ENCODE measurements at places on chromosomes 11 and 22.

DNA sequence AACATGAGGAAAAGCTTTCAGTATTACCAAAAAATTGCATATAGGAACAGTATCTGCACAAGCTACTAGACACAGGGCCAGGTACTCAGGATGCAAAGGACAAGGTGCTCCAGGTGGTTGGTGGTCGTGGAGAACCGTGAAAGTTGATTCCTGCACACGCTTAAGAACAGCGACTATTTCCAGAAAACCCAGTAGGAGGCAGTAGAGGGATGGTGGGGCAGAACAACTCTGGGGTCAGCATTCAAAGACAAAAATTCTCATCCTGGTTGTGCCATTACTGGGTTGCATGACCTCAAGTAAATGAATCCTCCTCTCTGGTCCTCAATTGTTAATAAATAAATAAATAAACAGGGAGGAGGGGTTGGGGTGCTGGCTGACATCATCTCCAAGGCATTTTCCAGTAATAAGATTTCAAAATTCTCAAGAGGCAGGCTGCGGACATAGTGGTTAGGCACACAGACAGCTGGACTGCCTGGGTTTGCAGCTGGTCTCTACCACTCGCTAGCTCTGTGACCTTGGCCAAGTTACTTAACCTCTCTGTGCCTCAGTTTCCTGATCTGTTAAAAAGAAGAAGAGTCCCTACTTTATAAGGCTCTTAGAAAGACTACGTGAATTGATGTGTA lies 89.6 kb downstream of the ISX start:
- DNase-seq, result no peak

- no peak for DNase-seq
Observed at GRCh38 chr22:32777987-32778386, 23.5 kb upstream of the TIMP3 start.

DNA sequence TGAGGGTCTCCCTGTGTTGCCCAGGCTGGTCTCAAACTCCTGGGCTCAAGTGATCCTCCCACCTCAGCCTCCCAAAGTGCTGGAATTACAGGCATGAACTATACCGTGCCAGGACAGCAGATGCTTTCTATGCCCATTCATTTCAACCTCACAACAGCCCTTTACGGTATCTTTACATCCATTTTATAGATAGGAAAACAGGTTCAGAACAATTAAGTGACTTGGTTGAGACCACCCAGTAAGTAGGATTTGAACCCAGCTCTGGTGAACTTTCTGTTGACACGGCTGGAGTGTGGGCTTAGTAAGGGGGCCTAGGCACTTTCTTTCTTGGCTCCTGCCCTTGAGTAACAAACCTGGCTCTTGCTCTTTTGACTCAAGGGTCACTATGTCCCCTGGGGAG lies 25.7 kb downstream of the TEF start:
- DNase-seq, result no peak

DNA sequence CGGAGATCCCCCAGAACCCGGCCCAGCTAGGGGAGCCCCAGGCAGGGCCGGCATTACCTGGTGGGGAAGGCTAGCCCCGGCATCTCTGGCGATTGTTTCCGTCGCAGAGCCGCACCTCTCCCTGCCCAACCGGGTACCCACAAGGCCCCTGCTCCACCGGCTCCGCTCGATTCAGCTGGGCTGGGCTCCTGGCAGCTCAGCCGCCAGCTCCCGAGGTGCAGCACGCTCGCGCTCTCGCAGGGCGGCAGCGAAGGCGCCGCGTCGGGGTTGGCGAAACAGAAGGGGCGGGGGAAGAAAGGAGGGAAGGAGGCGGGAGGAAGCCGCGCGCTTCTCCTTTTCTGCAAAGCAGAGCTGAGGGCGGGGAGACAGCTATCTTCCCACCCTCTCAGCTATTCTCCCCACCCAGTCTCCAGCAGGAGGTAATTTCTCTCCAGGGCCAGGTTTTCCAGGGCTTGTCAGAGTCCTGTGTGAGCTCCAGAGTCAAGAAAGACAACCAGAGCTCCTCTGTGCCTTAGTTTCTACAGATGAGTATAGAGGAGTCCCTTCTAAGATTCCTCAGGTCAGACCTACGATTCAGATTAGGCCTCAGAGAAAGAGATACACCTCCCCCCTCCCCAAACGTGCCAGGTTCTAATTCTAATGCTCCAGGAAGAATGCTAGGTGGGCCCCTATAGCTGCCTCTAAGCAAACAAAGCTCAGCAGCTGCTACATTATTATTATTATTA lies 62.0 kb downstream of the PAK1 start:
- DNase-seq, result peak; percentile 59

DNA sequence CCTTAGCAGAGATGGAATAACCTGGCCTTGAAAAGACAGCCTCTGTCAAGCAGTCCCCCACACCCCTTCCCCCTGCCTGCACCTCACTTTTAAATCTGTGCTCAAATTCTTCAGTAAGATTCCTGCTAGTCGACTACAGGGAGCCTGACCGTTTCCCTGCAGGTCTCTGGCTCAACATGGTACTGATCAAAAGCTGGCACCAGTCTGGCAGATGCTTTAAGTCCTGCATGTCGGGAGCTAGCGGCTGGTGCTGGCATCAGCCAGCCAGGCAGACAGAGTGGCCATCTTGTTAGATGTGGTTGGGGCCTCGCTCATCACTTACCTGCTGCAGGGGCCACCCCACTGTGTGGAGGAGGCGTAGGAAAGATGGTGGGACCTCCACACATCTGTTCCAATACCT lies 204.4 kb upstream of the SORL1-AS1 start:
- no peak for DNase-seq

GRCh38 chr11:14813516-14813915 lies 78.5 kb downstream of the CYP2R1 start:
- DNase-seq, result no peak

DNA sequence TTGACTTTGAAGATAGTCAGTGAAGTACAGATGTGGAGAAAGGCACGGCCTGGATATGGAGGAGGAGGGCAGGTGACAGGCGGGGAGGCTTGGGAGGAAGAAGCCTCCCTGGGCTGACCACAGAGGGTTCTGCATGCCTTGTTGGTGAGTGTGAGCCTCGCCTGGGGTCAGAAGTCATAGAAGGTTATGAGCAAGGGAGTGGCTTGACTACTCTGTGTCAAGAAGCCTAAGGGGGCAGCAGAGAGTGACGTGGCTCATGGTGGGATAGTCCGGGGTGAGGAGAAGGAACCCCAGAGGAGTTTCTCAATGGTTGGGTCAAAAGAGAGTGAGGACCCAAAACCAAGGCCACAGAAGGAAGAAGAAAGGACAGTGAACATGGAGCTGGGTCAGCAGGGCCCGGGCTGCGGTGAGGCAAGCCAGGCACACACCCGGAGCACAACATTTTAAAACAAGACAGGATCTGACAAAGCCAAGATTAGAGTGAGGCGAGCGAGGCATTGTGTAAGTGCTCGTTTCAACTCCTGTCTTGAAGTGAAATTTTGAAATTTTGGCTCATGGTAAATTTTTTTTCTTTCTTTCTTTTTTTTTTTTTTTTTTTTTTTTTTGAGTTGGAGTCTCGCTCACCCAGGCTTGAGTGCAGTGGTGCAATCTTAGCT lies 31.9 kb downstream of the PDGFB start:
- no peak for DNase-seq

DNA sequence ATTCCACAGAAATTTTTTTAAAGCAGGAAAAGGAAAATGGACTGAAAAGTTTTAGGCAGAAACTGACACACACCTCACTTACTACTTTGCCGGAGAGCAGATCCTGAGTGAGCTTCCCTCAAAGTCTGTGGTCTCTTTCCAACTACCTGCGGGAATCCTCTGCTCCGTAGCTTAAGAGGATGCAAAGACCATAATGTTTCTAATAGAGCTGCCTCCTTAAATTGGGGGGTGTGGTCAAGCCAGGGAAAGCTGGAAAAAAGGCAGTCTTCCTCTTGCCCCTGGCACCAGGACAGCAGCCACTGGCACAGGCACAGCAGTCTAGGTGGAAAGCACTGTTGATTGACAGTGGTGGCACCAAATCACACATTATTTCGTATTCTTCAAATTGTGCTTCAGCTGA lies at the start of gene ETS1:
TSS of gene ETS1 (minus strand) at position 144 of the 400 bp plus-strand sequence. CDS start 14,428 bp downstream, outside the sequence.
- DNase-seq, result no peak

DNA sequence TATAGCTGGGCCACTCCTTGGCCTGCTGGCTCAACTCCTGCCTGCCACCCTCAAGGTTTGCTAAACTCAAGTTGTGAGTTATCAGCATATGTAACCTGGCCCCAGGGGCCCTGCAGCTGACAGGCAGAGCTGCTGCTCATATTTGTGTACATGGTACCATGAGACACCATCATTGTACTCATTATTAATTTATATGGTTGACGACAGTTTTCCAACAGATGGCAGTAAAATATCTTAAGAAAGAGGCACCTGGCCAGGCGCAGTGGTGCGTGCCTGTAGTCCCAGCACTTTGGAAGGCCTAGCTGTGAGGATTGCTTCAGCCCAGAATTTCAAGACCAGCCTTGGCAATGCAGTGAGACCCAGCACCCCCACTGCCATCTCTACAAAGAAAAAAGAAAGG lies 11.4 kb upstream of the DENND5A start:
- no peak for DNase-seq

DNA sequence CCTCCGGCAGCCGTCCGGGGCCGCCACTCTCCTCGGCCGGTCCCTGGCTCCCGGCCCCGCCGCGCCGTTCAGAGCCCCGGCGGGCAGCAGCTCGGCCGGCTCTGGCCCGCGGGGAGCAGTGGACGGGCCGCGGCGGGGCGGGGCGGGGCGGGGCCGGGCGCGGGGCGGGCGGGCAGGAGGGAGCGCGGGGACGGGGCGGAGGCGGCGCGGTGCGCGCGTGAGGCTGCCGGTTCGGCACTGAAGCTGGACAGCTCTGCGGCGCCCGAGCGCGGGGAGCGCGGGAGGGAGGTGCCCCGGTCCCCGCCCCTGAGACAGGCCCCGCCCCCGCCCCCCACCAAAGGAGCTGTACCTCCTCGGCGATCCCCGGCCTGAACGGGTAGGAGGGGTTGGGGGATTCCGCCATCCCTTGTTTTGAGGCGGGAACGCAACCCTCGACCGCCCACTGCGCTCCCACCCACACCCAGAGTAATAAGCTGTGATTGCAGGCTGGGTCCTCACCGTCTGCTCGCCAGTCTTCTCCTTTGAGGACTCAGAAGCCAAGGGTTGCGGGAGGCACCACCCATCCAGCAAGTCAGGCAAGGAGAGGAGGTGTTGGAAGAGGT lies at the start of gene DRD2:
TSS of gene DRD2 (minus strand) at position 239 of the 602 bp plus-strand sequence. CDS start 50,747 bp downstream, outside the sequence.
- no peak for DNase-seq

DNA sequence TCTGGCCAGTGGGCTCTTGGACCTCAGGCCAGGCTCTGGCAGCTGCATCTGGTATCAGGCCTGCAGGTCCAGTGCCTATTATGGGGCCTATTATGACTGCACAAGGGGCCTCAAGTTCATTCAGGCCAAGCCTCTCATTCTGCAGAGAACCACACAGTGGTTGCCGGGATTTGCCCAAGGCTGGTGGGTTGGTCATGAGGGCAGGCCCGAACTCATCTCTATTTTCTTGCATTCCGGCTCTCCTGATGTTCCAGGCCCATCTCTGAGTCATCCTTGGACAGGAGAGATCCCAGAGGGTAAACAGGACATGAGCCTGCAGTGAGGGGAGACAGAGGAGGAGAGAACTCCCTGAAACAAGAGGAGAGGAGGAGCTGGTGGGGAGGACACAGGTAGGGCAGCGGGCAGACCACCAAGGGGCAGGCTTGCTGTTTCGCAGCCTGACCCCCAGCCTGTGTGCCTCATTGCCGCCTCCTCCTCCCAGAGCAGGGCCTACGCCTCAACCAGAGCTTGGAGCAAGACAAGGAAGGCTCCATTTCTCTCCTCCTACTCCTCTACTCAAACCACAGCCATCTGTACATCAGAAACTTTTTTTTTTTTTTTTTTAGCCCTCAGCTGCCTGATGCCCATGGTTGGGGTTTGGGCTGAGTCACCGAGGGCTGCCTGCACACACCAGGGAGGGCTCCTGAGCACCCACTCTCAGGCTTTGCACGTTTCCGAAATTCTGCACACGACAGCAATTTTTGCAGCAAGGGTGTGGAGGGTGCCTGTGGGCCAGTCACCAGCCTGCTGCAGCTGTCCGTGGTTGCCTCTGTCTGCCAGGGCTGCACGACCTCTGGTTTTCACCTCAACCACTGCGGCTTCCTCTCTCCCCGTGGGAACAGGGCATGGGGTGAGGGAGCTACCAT lies 12.7 kb upstream of the TREH start:
- DNase-seq, result peak; percentile 53

- DNase-seq, result no peak
Observed at GRCh38 chr11:11324090-11324489, 29.0 kb downstream of the CSNK2A3 start.

- DNase-seq, result no peak
Observed at GRCh38 chr22:21726650-21727049, 8.9 kb downstream of the YPEL1 start.
